ENCODE measurements at places on chromosomes 13 and 19.

DNA sequence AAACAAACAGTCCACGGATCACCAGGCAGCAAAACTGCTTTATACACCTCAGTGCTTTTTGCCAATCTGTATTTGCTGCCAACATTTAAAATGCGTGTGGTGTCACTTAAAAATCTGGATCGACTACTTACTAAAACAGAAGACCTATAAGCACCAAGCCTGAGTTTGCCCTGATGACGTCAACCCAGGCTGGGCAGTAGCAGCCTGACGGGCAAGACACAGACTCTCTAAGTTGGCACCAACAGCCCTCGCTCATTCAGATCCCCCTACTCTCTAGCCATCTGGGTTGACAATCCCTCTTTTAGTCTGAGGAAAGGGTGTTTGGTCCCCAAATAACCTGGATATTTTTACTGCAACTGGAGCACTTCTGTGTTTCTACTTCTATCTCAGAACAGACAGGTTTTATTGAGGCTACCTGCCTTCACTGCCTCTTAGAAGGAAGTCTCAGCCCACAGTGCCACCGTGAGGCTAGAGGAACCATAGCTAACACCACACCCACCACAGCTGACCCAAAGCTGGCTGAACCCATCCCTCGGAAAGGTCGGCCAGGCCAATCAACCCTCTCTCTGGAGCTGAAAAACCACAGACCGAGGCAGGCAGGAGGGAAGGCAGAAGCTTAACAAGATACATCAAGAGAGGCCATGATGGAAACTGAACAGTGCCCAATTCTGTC lies 6.9 kb downstream of the SUGP2 start:
- DNase-seq = no peak

DNA sequence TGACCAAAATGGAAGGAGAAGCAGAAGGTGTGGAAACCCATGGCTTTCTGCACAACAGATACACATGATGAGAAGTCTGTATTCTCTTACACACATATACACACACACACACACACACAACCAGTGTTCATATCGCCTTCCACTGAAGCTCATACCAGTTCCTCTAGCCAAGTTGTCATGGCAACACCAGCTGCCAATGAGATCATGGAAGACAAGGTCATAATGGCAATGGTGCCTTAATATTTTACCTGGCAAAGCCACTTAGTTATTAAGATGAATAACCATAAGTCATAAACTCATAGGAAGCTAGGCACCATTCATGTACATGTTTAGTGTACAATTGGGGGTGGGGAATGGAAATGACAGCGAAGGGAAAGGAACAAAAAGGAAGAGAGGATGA lies 2.6 kb upstream of the DHRS12 start:
- no peak for DNase-seq

GRCh38 chr13:28046981-28047380 lies 53.4 kb downstream of the FLT3 start:
- DNase-seq = peak; percentile 71

- DNase-seq = no peak
Observed at GRCh38 chr13:26323764-26324163, 69.8 kb downstream of the CDK8 start.

DNA sequence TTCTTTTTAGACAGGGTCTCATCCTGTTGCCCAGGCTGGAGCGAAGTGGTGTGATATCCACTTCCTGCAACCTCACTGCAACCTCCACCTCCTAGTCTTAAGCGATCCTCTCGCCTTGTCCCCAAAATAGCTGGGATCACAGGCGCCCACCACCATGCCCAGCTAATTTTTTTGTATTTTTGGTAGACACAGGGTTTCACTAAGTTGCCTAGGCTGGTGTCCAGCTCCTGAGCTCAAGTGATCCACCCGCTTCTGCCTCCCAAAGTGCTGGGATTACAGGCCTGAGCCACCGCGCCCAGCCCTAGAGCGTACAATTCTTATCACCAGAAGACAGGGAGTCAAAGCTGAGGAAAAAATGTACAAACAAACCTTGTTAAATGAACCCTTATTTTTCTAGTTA lies 4.5 kb upstream of the ELOF1 start:
- no peak for DNase-seq

DNA sequence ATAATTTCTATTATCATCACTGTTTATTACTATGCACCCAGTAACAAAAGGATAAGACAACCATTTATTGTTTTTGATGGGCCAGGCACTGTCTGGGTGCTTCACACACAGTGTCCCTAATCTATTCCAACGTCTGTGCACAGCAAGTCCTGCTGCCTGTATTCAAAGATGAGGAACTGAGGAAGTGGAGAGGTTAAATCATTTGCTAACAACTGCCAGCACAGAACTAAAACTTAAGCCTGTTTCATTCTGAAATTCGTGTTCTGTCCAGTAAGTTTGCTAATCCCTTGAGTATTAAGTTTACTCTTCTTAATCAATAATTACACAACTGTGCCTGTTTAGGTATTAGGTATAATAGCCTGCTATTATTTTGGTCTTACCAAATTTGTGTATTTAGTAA lies 41.9 kb downstream of the TEX26 start:
- no peak for DNase-seq

- no peak for DNase-seq
Observed at GRCh38 chr19:55175117-55175867, 4.8 kb downstream of the SYT5 start.

GRCh38 chr13:40697711-40698110 lies 31.3 kb upstream of the FOXO1 start:
- DNase-seq = no peak

GRCh38 chr13:106702505-106702904 lies 134.6 kb upstream of the ARGLU1 start:
- DNase-seq = no peak

- DNase-seq = no peak
Observed at GRCh38 chr13:45490068-45490467, 25.3 kb downstream of the COG3 start.

DNA sequence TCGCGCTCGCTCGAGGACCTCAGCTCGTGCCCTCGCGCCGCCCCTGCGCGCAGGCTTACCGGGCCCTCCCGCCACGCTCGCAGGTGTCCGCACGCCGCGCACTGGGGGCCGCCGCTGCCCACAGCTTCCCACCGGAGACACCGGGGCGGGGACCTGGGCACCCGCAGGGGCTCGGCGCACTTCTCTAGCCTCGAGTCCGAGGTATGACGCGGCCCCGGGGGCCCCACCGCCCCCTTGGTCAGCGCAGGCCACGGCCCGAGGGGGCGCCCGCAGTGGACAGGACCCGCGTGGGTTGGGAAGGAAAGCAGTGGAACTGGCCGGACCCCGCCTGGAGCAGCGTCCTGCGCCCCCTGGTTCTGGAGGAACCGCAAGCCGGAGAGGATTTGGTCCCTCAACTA lies 2.1 kb upstream of the GRWD1 start:
- DNase-seq = no peak

- DNase-seq = no peak
Observed at GRCh38 chr19:11540645-11541044, 2.0 kb downstream of the CNN1 start.

DNA sequence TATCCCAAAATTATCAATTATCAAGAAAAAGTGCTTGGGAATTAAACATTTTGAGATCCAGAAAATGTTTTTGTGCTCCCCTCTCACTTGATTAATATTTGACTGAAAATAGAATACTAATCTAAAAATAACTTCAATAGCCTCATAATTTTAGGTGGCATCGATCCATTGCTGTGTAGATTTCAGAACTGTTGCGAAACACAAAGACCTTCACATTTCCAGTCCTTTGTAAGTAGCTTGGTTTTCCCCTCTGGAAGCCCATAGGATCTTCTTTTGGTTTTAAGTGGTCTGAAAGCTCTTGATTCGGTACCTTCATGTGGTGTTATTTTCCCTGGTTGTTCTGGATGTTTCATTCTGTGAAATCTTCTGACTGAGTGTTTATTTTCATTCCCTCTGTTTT lies 176.5 kb downstream of the NUFIP1 start:
- no peak for DNase-seq

- DNase-seq = no peak
Observed at GRCh38 chr19:48344892-48345291, 18.8 kb downstream of the TMEM143 start.

- peak; percentile 37 for DNase-seq
Observed at GRCh38 chr13:90084684-90085290, 1262.7 kb upstream of the MIR17HG start.

GRCh38 chr13:37914781-37915391 lies 45.3 kb upstream of the TRPC4 start:
- DNase-seq = peak; percentile 27

DNA sequence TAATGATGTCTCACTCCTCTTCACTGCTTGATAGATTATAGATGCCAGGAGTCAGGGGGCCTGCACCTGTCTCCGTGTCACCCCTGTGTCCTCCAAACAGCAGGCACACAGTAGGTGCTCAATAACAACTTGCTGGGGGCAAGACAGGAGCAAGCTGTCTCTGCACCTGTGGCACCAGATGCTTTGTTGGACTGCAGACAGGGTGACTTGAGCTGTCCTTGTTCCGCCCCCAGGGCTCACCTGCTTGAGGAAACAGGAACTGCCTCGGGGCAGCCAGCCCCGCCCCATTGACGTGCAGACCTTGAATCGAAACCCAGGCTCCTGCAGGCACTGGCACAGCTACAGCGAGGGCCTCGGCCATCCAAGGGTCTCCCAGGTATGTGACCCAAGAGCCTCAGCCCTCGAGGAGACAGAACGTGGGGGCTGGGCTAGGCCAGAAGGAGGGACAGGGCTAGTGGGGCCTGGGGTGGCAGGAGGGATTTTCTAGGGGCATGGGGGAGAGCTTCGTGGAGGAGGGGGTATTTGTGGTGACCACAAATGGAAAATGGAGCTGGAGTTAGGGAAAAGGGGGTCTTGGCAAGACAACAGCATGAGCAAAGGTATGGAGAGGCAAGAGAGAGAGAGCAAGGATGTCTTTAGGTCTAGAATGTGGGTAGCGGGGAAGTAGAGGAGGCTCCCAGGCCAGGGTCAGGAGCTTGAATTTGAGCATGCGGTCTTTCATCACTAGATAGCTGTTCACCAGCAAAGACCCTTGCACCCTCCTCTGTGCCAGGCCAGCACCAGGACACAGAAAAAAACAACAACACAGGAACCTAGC lies at the start of gene HSH2D:
Gene HSH2D (plus strand): TSS at position 287 of the 817 bp plus-strand sequence. CDS start 5,066 bp downstream, outside the sequence.
- DNase-seq = no peak

- DNase-seq = no peak
Observed at GRCh38 chr19:48510421-48511268, 990 bp downstream of the LMTK3 start.

DNA sequence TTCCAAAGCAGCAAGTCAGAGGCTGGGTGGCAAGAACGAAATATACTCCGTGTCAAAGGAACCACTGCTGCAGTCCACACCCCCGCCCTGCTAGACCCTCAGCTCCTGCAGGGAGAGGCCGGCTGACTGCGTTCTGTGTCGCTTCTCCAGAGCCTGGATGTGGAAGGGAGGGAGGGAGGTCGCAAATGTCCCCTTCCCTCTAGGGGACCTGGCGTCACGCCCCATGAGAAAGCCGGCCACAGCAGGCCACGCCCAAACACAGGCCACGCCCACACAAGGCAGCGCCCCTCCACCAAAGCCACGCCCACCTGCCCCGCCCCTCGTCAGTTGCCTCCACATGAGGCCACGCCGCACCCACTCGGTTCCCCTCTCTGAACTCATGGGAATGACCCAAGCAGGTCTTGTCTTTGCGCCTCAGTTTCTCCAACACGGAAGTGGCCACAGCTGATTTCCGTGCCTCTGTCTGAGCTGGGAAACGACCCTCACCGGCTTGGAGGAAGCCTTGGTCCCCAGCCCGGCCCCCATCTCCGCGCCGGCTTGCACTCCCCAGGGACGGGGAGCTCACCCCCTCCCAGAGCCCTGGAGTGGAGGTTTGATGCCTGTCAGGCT lies 38.4 kb upstream of the TCF3 start:
- no peak for DNase-seq

DNA sequence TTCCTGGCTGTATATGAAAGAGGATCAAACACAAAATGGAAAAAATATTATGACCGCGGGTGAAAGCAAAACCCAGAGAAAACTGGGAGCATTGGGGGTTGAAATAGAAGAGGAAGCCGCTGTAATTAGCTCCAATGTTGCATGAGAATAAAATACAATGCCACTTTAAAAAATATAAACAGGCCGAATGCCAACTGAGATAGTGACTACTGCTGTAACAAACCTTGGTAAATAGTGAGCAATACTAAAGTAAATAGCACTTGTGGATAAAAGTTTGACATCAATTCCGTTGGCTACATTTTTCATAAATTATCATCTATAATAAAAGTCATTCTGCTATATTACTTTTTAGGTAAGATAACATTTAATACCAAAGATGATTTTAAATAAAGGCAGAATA lies 395.8 kb upstream of the MIR17HG start:
- DNase-seq = no peak

- no peak for DNase-seq
Observed at GRCh38 chr13:22103046-22104027, 432.5 kb downstream of the FGF9 start.

DNA sequence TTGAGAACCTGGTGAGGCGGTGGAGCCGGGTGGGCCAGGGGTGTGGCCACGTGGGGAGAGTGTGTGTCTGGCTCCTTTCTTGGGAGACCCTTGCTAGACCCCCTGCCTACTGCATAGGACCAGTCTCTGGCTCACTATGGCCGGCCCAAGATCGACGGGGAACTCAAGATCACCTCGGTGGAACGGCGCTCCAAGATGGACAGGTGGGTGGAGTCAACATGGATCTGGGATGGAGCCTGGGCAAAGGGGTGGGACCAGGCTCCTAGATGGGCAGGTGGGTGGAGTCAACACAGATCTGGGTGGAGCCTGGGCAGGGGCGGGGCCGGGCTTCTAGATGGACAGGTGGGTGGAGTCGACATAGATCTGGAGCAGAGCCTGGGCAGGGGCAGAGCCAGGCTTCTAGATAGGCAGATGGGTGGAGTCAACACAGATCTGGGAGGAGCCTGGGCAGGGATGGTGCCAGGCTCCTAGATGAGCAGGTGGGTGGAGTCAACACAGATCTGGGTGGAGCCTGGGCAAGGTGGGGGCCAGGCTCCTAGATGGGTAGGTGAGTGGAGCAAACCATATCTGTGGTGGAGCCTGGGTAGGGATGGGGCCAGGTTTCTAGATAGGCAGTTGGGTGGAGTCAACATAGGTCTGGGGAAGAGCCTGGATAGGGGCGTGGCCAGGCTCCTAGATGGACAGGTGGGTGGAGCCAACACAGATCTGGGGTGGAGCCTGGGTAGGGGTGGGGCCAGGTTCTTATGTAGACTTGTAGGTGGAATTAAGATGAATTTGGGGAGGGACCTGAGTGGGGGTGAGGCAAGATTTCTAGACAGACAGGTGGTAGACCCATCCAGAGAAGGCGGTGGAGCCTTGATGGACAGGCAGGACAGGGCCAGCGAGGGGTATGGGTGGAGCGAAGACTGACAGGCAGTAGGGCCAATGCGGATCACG lies 56.5 kb downstream of the VAV1 start:
- no peak for DNase-seq

DNA sequence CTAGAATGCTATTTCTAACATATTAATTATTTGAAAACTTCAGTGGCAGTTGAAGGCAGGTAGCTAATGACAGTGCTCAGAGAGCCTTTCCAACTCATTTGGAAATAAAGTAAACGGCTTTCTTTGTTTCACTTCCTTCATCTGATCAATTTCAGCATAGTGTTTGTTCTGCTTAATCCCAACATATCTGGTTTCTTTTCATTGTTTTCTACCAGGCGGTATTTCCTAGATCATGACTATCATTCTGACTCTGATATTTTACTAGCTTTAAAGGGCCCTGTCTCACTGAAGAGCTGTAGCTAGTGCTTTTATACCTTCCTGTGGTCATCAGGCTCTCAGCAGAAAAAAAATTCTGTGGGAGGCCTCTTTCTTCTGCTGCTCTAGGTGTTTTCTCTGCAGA lies 178.6 kb downstream of the RBM26 start:
- no peak for DNase-seq

GRCh38 chr13:52348983-52349780 lies 56.8 kb downstream of the THSD1 start:
- peak; percentile 84 for DNase-seq

- no peak for DNase-seq
Observed at GRCh38 chr13:99971576-99972189, at the start of gene ZIC5. Gene ZIC5, minus strand, starts transcription at chr13:99971767. Its CDS starts 164 bp downstream, at chr13:99971603.
